ENCODE measurements at places on chromosomes 3 and 15.

DNA sequence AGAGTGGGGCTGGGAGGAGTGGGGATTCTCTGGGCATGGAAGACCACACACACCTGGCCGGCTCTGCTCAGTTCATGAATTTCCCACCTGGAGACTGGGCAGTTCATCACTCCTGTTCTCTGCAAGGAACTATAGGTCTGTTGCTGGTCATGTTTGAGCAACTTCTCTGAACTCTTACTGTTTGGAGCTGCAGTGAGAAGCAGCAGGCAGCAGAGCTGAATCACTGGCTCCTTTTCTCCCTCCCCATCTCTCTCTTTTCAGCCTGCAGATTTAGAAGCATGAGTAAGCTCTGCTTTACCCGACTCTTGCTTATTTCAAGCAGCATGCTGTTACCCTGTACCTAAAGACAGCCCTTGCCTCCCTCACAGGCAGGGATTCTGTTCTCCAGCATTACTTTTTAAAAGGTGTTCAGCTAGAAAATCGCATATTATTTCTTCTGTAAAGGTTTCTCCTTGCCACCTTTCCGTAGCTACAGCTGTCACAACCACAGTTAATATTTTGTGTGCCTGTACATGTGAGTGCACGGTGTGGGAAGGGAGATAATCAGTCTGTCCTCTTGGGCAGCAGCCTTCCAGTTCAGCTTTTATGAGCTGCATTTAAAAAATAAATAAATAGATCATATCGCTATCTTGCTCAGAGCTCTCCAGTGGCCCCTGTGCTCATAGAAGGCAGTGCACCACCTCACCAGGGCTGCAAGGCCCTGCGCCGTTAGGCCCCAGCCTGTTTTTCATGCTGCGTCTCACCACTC, 131.6 kb downstream of the CHCHD6 start:
- no peak for DNase-seq

DNA sequence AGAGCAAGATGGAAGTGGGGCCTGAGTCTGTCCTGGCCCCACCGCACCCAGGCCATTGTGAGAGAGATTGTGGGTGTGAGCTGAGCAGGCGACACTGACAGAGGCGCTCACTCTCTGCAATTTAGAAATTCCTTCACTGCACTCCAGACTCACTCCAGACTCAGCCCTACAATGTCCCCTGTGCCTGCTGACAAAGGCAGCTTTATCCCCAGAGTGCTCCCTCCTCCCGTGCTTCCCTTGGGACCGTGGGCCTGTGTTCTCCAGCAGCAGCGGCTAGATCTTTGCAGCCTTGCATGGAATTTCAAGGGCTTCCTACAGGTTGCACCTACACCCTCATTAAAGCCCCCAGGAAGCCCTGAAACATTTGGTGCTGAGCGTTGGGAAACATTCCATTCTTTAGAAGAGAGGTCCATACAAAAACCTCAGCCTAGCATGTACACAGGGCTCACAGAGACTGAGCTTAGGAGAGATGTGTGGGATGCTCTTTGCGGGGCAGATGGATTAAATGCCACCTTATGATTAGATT, 1.3 kb upstream of the IL16 start:
- no peak for DNase-seq

DNA sequence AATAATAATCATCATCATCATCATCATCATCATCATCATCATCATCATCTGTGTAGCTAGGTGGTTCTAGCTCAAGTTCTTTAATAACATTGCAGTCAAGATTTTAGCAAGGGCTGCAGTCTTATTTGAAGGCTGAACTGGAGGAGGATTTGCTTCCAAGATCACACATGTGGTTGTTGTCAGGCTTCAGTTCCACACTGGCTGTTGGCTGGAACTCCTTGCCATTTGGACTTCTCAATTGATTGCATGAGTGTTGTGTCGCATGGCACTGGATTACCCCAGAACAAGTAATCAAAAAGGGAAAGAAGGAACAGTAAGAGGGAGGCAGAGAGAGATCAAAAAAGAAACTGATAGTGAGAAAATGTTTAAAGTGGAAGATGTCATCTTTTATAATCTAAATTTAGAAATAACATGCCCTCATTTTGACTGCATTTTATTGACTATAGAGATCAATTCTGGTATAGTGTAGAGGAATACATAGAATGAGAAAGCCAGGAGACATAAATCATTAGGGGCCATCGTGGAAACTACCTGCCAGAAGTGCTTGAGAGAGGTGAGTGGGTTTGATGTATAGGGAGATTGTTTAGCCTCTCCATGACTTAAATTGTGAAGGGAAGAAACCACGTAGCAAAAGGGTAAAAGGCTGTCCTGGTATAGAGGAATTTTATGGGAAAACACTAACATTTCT, 346.6 kb upstream of the RBMS3 start:
- DNase-seq, result no peak

- no peak for DNase-seq
Measured at GRCh38 chr3:70990723-70991122, 592.8 kb downstream of the FOXP1 start.

DNA sequence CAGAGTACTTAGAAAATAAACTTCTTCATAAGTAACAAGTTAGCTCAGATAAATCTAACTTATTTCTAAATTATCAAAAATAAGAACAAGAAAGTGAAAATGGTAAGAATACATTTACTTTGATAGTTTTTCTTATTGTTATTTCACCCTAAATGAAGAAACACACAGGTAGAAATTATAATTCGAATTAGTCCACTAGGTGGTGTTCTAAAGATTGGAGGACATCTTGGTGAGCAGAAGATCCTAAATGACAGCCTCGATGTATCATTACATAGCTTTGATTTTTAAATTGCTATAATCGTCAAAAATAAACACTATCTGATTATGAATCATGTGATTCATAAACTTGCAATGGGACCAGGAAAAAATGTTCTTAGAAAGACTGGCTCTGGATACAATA, 280.8 kb upstream of the UBE2E2 start:
- DNase-seq, result no peak

DNA sequence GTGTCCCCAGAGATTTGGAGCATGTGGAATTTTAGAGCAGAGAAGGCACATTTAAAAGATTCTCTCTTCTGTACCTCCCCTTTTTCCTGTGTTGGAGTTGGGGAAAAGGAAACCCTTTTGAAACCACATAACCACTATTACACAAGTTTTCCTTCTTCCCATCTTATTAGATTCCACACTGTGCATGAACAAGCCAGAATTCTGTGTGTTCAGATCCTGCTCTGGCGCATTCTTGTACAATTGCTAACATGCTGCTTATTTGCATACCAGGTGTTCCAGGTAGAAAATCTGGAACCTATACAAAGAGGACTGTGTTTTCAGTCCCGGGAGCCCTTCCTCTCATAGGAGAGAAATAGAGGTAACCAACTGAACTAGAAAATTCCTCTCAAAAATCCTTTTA, 2.6 kb upstream of the CIB2 start:
- no peak for DNase-seq

DNA sequence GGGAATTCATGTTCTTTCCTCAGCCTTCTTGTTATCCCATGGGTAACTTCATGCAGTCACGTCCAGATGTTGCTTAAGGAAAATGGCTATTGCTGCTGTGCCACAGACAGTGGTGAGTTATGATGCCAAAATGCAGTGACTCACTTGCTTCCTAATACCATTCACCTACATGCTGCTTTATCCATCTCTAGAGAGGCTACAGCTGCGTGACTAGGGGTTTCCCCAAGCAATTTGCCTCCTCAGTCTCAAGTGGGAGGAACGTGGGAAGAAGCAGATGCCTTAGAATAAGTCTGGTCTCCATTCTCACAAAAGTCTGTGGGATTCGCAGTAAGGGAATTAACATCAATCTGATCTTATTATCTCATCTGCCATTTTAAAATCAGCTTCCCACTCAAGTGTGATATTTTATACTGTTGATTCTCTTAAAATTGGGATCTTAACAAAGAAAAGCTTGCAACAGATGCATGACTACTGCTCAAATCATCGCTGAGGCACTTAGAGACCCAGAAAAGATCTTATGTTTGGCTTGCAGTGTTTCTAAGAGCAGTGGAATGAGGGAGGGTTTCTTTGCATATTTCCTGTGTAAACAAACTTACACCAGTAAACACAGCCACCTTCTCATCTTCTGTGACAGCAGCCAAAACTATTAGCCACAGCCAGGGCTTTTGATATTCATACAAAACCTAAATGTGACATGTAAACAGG, 62.0 kb upstream of the ACP3 start:
- no peak for DNase-seq

DNA sequence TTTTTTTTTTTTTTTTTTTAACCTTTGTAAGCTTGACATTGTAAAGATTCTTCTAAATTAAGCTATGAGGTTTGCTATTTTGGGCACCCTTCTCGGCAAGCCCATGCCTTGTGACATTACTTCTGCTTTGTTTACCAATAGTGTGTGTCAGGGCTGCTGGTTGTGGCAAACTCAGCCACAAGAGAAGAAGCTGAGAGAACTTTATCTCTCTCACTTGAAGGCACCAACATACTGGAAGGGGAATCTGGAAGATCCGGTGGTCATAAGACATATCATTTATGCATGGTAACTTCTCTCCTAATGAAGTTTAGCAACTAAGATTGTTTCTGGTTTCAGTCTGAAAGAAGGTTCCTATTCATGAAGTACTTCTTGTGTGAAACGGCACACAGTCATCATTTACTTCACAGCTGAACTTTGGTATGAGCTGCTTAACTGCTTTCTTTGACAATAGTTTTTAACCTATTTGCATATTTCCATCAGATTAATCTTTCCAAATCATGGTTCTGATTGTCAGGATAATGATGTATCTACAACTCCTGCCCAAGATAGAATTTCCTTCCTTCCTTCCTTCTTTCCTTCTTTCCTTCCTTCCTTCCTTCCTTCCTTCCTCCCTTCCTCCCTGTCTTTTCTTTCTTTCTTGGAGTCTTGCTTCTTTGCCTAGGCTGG, 189.3 kb downstream of the NFKBIZ start:
- no peak for DNase-seq

GRCh38 chr15:80026310-80026709, 33.2 kb upstream of the ZFAND6 start:
- DNase-seq, result no peak

- DNase-seq, result no peak
Measured at GRCh38 chr15:45521596-45522327, 793 bp downstream of the SLC30A4 start.
